ENCODE measurements at places on chromosomes 5 and 9. TPM values are rescaled to one million over a fixed set of nuclear protein-coding genes. Genes with fewer than 3 reads are reported as not detected.
A peak's percentile ranks its signal among the peaks of the same experiment; 100 is the strongest.

GRCh38 chr5:35430381-35431162 is 187.1 kb upstream of the SPEF2 start:
- no peak for DNase-seq

DNA sequence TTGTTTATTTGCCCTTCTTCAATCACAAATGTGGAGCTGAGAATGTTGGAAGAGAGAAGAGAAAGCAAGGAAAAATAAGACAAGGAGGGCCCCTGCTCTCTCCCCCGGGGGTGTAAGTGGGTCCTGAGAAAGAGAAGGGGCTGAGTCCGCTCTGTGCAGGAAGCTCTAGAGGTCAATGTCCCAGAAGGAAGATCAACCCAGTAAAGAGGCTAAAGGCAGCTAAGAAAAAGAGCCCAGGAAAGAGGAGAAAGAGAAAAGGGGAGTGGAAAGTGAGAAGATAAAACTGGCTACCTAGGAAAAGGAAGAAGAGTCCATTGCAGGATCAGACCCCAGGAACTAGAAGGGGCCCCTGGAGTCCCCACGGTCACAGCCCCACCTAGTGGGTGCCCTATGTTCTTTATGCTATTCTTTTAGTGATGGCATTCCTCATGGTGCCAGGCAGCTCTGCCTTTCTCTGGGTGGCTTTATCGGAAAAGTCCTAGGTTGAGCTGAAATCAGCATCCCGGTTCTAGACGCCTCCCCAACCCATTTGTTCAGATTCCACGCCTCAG is 583.4 kb downstream of the ACTL7B start:
- DNase-seq, result peak; percentile 32

- no peak for DNase-seq
These were observed 160.2 kb upstream of the TBCA start for GRCh38 chr5:77936365-77936693.

- no peak for DNase-seq
These were observed 2.4 kb downstream of the EHMT1 start for GRCh38 chr9:137621131-137621757.

QRFP gene
- total RNA-seq, result not detected

SPAG8 gene
- total RNA-seq, result 9.9 TPM

All from dorsolateral prefrontal cortex (tissue), 122 donors.